Stimulated activated CD4-positive, alpha-beta T cell treated with anti-CD3 and anti-CD28 coated beads, TNF-alpha, amount 100 ng/mL, for 4 hours (primary cell): ENCODE measurements at places on chromosomes 5 and 9.

GRCh38 chr5:149572170-149572569, 9.1 kb upstream of the ARHGEF37 start:
- DNase-seq = no peak

DNA sequence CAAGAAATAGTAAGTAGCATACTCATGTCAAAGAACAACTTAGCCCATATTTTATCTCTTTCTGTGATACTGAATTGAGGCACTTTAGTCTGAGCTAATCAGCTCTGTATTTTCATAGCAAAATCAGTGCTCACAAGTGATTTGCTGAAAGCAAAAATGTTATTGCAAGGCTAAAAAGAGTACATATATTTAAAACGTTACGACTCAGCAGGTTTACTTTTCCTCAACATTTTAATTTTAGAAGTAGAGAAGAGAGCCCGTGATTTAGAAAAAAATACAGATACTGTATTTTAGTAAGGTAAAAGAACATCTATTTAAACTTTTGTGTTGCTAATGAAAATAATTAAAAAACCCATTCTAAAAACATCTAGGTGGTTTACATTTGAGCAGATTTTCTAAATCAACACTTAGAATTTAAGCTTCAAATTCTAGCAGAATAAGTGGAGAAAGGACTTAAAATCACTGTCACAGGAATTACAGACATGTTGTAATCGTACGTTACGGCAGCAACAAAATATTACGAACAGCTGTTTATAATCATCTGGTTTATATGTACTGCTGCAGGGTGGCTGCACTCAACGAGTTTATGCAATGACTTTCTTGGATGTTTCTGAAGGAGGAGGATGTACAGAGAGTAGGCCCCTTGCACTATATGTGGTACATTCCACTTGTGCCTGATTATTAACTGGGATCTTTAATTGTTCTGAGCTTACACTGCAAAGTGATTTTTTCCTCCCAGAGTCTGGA, 20.1 kb downstream of the SREK1 start:
- DNase-seq = no peak

DNA sequence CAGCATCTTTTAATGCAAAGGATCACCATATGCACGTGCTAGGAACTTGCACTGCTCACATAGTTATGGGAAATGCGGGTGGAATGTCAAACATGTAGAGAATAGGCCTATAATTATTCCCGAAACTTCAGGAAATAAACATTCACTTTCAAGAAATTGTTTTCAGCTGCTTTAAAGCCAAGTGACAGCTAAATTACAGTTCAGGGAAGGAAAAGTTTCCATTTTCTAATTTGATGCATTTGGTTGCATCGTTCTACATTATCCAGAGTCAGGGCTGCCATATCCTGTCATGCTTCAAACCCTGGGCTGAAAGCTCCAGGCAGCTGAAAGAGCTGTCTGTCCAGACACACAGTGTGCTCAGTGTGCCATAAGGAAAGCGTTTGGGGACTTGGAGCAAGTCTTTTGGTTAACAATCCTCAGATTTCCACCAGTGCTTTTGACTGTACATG, 518.1 kb downstream of the CSNK1G3 start:
- DNase-seq = no peak

GRCh38 chr9:121662891-121663580, 11.6 kb downstream of the DAB2IP start:
- DNase-seq = no peak

- DNase-seq = no peak
These were observed 17.6 kb upstream of the WHRN start for GRCh38 chr9:114522847-114523246.
